ENCODE measurements at places on chromosomes 5 and 9.

GRCh38 chr9:136857166-136857565 lies 5.0 kb downstream of the MAMDC4 start:
- DNase-seq, result no peak

GRCh38 chr5:54658010-54658409 lies 140.5 kb downstream of the SNX18 start:
- DNase-seq, result no peak

DNA sequence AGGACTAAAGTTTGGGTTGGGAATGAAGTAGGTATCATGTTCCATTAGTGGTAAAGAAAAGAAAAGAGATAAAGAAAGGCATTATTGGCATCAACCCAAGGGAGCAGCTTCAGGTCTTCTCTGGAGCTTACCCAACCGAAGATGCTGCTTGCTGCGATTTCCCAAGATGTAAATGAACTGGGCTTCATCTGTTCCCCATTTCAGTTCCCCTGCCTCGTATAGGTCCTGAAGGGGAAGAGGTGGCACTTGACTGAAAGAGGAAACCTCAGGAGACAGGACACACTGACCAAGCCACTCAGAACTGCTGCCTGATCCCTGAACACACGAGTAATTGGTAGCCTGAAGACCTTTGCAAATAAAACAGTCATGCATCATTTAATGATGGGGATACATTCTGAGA lies 24.6 kb downstream of the ANXA6 start:
- DNase-seq, result peak; percentile 77

- no peak for DNase-seq
These were observed 2.8 kb upstream of the CDC20B start for GRCh38 chr5:55175781-55176175.

- no peak for DNase-seq
These were observed 352.2 kb downstream of the PLK2 start for GRCh38 chr5:58107704-58108103.

DNA sequence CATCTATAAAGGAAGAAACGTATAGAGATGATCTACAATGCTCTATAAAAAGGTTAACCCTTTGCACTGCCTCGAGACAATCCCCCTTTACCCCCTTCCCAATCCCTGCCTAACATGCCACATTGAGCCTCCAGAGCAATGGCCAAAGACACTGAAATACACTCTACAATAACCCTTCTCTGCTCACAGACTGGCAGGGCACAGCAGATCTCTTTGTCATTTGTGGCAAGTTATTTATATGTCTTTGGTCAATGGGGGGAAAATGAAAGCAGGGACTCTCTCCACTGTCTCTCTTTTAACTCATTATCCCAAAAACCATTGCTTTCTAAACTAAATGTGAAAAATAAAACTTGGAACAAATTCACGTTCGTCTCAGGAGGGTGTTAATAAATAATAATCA lies 51.7 kb downstream of the PTCH1 start:
- DNase-seq, result no peak

DNA sequence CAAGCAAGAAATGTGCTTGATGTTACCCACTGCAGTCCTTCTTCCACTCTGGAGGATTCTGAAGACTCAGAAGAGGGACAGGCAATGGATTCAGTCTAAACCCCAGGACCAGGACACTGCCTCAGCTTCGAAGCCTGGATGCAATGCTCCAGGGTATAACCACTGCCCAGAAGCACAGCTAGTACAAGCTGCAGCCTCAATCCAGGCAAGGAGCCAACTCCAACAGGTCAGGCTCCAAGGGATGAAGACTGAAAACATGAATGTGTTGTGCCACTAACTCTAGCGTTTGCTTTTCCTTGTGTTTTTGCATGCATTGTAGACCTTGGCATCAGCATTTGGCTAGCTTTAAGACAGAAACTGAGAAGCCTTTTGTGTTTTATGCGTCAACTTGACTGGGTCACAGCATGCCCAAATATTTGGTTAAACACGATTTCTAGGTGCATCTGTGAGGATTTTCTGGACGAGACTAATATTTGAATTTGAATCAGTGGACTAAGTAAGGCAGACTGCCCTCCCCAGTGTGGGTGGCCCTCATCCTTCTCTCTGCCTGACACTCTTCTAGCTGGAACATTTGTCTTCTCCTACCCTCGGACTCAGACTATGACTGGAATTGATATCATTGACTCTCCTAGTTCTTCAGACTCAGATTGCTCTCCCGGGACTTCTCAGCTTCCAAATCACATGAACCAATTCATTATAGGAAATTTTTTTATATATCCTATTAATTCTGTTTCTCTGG lies 20.5 kb upstream of the GPX3 start:
- no peak for DNase-seq

- no peak for DNase-seq
These were observed 825.9 kb upstream of the GRAMD2B start for GRCh38 chr5:125597338-125597737.

DNA sequence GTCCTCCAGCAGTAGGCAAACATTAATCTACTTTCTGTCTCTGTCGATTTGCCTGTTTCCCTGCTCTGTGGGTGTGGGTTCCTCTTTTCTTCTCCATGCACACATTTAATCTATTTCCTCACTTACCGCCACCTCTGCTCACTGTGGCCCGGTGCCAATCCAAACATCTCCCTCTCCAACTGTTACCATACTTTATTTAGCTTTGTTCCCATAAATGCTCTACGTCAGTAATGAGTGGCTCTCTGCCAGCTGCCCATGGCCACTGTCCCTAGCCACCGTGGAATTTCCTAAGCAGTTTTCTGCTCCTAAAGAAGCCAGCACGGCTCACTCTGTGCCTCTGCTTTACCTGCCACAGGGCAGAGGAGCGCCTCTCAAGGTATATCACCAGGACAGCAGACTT lies 19.5 kb upstream of the GOLPH3 start:
- DNase-seq, result peak; percentile 42

DNA sequence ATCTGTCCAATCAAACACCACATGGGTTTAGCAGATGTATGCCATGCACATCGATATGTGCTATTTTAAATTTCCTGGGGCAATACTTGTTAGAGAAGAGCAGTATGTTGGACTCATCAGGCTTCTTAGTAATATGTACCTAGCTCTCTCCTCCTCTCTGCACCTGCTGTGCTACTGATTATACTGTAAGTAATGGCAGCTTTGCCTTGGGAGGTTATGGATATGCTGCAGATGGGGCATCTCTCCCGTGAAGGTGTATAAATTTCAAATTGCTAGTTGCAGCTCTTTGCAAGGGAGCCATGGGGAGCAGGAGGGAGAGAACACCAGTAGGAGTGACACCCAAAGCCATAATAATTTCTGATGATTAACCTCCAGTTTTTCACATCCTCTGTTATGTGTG lies 101.5 kb downstream of the SPATA31D1 start:
- DNase-seq, result no peak

GRCh38 chr5:168407211-168407610 lies 79.1 kb upstream of the RARS1 start:
- DNase-seq, result no peak

DNA sequence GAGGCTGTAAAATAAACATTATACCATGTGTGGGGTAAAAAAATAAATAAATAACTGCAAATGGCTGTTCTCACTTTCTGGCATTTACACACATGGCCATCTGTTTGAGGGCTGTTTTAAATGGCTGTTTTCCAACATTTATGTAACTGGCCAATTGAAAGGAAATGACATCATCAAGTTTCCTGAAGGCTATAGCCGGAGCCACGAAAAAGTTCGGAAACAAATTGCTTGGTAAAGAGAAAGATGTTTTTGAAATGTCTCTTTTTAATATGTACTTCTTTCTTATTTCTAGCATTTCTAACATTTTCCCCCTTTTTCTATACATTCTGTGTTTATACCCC lies 95.4 kb upstream of the DAB2 start:
- DNase-seq, result no peak

GRCh38 chr9:77770340-77770739 lies 122.2 kb upstream of the GNA14 start:
- no peak for DNase-seq

DNA sequence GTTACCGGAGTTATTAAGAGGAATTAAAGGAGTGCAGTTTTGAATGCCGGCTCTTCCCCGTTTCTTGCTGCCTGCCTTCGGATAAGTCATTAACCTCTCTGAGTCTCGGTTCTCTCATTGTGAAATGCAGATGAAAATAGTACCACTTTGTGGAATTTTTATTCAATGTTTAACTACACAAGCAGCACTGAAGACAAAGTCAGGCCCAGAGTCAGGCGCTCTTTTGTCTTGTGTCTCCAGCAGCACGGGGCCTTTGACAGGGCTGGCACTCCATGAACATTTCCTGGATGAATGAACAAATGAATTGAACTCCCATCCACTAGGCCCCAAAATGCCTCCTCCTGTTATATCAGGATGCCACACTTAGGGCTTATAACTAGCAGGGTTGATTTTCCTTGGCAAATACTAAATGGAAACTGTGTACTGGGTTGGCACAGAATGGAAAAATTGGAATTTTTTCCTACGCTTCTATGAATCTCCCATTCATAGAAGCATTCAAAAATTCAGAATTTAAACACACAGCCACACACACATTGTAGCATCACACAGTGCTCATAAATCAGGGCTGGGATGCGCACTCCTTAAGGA lies 332.8 kb downstream of the MLLT3 start:
- DNase-seq, result no peak

GRCh38 chr5:109910874-109911273 lies 221.1 kb downstream of the MAN2A1 start:
- no peak for DNase-seq

DNA sequence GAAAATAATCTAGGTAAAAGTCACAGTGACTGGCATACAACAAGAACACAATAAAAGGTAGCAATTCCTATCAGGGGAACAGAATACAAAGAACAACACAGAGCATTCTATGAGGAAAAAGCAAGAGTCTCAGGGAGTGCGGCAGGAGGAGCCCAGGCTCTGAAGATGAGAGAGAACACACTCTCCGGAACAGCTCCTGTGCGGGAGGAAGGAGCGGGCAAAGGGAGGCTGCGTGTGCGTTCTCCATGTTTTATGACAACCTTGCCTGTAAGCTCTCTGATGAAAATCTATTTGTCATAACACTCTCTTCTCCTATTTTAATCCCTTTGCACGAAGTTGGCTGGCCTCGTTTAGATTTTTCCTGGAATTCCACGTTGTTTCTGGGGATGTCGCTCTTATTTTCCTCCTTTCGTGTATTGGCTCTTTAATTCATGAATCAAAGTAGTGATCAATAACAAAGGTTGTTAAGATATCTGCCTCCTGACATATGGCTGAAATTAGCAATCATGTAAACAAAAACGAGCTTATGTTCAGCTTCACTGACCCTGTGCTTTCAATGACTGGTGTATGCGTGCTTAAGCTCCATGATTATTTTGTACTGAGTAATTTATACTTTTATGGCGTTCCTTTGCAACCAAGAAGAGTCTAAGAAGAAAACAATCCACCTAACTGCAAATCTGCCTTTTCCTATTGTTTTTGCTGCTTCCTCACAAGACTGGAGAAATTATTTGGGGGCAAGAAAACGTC lies 109.5 kb downstream of the MYO10 start:
- no peak for DNase-seq

- no peak for DNase-seq
These were observed 138.1 kb downstream of the ATPSCKMT start for GRCh38 chr5:10111571-10111970.

DNA sequence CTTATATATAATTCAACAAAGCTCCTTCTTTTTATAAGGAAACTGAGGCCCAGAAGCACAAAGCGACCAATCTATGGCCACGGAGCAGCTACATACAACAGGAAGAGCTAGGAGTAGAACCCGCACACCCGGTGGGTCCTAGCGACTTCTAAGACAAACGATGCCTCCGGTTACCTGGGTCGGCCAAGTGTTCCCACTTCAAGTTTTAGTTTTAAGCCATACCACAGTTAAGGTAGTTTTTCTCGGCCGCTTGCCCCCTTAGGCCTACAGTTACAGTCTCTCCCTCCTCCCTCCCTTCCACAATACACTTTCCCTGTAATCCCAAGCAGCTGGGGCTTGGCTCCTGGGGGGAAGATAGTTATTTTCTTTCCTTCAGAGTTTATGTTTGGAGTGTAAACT lies 533 bp downstream of the SREK1IP1 start:
- no peak for DNase-seq

All from NCI-H187 (cell line).